ENCODE measurements at places on chromosomes 3 and 15.
A peak's percentile ranks its signal among the peaks of the same experiment; 100 is the strongest.

DNA sequence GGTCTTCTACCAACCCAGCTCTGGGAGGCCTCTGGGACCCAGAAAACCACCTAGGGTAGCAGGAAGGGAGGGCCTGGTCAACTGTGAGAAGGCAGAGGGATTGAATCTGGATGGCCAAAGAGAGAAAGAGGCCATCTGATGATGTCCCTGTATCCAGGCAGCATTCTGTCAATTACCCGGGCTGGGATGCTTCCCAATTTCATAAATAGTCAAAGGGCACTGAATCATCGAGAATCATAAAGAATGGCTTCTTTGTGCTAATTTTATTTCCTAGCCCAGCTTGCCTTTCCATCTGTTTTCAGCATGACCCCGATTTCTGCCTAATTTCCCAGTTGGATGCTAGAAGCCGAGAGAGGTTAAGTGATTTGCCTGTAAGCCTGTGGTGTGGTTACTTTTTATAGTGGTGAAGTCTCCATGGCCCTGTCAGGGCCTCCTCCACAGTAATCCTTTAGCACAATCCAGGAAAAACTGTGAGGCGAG, 129.2 kb downstream of the FAM43A start:
- DNase-seq = no peak

DNA sequence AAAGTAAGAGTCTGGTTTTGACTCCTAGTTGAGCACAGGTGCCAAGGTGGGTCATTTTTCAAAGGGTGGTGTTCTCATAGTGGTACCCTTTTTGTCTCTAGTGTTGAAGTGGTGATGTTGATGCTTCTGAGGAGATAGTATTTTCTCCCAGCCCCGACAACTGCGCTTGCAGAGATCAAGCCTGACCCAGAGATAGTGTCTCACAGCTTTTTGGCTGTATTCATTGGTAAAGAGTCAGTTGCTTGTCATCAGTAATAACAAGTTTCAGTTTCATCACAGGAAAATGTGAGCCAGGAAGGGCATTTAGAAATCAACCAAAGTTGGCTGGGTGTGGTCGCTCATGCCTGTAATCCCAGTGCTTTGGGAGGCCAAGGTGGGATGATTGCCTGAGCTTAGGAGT, 139.3 kb downstream of the NFKBIZ start:
- DNase-seq = no peak

DNA sequence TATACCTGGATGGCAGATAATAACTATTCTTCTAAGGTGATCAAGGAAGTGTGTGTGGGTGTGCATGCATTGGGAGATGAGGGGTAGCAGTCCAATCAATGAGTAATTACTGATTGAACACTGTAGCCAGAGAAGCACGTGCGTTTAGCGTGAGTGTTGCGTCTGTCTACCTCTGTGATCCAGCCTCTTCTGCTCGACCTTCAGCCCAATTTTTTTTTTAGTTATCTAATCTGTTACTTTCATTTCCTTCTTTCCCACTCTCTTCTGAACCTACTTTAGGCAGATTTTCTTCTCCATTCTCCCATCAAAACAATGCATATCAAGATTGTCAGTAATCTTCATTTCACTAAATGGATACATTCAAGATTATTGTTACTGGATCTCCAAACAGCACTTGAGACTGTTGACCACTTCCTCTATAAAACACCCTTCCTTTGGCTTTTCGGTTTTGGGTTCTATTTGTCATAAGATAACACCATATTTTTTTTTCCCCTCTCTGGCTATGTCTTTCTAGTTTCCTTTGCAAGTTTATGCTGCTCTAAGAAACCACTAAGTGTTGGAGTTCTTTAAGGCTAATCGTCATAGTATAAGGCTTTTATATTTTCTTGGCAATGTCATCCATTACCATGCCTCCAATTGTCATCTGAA, 41.0 kb downstream of the MCTP2 start:
- peak; percentile 10 for DNase-seq

GRCh38 chr3:177426878-177427495, 229.7 kb upstream of the TBL1XR1 start:
- DNase-seq = peak; percentile 42

DNA sequence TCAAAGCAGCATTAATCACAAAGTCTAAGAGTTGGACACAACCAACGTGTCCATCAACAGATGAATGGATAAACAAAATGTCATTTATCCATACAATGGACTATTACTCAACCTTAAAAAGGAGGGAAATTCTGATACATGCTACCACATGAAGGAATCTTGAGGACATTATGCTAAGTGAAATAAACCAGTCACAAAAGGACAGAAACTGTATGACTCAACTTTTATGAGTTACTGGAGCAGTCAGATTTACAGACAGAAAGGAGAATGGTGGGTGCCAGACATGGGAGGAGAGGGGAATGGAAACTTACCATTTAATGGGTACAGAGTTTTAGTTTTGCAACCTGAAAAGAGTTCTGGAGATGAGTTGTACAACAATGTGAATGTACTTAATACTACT, 43.0 kb upstream of the SEC13 start:
- no peak for DNase-seq

- no peak for DNase-seq
Measured at GRCh38 chr15:48905847-48906246, 27.9 kb downstream of the EID1 start.

DNA sequence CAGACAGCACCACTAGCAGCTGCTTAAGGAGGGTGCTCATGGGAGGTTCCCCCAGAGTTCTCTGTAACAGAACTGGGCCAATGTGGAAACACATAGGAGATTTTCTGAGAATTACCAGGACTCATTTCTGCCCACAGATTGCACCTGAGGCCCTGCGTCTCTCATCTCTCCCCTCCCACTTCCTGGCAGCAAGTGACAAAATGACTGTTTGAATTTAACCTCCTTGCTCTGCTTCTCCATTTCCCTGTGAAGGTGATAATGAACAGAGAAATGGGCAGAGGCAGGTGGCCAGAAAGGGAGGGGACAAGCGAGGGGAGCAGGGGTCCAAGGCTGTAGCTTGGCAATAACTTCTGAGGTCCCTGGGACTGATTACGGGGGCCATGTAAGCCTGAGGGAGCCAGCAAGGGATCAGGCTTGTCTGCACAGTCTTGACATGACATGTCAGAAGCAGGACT, 8.0 kb downstream of the EPHB1 start:
- DNase-seq = no peak

DNA sequence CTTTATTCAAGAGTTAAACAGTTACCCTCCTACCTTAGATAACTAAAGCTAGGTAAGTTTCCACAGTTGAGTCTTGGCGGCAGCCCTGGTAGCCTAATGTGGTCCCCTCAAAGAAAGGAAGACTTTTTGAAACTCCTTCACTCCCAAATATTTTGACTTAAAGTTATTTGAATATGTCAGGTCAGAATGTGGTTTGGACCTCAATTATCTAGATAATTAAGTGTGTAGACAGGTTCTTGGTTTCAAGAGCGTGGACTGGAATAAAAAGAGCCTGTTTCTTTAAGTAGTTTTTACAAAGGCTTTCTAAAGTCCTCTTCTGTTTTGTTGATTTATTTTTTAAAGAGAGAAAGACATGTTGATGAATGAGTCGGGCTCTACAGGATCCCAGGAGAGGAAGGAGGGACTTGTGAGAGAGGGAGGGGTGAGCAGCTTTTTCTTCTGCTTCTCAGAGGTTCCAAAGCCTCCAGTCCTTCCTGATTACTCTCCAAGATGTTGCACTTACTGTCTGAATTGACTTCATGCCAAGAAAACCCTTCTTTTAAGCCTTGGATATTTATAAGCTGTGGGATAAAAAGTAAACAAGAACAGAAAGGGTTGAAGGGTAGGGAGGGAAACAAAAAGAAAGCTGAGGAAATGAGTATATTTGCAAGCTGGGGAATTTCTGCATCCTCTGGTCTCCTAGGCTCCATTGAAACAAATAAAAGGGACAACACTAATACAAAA, 457.4 kb downstream of the IGSF11 start:
- no peak for DNase-seq

Data from CD4-positive, alpha-beta T cell treated with Interferon gamma for 1 hour (primary cell).